ENCODE measurements at places on chromosomes 3 and 15.
A peak's percentile ranks its signal among the peaks of the same experiment; 100 is the strongest.

DNA sequence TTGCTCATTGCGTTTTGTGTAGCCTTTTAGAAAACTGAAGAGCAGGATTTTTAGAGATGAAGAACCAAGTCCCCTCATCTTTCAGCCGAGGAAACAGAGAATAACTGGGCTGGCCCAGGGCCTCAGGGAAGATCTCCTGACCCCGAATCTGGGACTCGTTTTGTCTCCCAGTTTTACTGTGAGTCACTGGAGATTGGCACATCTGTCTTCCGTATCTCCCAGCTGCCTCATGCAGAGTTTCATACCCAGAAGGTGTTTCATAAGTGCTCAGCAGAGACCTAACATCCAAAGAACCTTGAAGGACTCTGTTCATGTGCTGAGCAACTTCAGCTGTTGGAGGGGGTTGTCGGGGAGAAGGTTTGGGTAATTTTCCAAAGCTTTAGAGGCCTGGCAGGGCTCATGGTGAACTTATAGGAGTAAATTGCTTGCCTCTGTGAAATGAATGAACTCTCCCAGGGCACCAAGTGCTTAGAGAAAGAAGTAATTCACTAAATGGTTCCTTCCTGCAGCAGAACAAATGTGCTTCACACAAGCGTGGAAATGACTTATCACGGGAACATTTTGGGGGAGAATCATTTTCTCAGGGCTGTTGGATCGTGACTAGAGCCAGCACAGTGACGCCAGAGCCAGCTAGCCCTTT lies 121.4 kb downstream of the FAM43A start:
- no peak for DNase-seq

- DNase-seq = no peak
Observed at GRCh38 chr3:107954845-107955244, 136.0 kb downstream of the CD47 start.

DNA sequence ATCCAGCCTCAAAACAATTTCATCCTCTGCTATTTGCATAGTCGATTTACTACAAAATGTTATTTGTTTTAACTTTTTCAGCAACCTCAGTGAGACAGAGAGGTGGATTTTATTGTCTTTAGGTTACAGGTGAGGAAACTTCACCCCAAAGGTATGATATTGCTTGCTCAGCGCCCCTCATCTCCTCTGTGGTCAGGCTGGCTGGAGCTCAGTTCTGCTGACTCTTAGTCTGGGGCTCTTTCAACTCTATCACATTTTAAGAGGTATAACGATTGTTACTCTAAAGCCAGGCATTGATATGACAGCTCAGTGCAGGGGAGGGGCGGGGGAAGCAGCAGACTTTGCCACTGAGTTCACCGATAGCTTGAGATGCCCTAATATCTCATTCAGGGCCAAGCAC lies 103.0 kb upstream of the DPH6 start:
- no peak for DNase-seq

DNA sequence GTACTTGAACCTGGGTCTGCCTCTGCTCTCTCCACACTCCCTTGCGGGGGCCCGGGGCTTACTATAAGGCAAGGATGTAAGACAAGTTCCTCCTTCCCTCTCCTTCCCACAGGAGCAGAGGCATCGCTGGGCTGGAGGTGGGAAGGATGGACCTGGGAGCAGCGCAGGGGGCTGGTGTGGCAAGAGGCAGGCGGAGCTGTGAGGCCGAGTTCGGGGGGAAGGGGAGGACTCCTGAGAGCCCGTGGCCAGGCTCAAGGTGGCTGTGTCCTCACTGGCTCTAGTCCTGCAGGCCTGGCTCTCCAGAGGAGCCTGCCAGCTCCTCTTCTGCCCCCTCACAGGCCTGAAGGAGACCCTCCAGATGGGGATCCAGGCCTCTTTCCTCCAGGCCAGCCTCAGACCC lies 1.0 kb upstream of the NR2E3 start:
- no peak for DNase-seq

- DNase-seq = peak; percentile 81
Observed at GRCh38 chr3:178367817-178368617, 168.2 kb upstream of the KCNMB2 start.

DNA sequence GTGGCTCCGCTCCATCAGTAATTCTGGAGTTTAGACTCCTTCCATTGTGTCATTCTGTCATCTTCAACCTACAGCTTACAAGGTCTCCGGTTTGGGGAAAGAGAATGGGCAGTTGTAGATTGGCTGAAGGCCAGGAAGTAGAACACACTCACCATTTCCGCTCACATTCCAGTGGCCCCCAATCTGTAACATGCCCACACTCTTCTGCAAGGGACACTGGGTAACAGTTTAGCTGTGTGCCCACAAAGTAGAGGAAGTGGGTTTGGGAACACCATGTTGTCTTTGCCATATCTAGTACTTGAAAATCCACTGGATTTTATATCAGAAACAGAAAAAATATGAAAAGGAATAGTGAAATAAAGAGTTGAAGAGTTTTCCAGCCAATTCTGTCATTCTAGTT lies 153.5 kb downstream of the SV2B start:
- no peak for DNase-seq

- no peak for DNase-seq
Observed at GRCh38 chr3:49512781-49513355, 41.4 kb upstream of the BSN start.

- no peak for DNase-seq
Observed at GRCh38 chr3:115279939-115280338, 132.9 kb upstream of the ZBTB20 start.

GRCh38 chr15:72319985-72320671 lies at the start of gene CELF6:
Gene CELF6 (minus strand): TSS chr15:72320157. CDS start chr15:72319874, 283 bp downstream.
- peak; percentile 17 for DNase-seq

- DNase-seq = no peak
Observed at GRCh38 chr3:187798531-187799530, 53.6 kb upstream of the BCL6 start.

DNA sequence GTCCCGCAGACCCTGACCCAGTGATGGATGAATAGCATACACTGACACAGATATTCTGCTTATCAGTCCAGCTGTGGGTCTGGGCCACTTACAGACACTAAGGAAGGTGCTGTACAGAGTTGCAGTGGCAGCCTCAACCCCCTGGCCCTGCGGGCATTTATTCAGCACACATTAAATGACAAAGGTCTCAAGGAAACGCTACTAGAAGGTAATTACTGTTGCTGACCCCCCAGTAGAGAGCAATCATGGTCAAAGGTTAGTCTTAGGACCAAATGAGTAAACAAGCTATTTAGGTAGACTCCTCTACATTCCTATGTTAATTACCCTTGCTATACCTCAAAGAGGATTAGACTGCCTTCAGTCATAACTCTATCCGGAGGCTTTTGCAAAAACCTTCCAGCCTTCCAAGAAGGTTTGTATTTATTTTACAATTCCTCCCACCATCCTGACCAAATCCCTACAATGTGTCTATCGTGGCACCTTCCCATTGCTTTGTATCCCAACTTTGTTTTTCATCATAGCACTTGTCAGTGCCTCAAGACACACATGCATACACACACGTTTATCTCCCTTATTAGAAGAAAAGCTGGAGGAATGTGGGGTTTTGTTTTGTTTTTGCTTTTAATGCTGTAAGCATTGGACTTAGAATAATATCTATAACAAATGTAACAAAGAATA lies 227.9 kb downstream of the PYDC2 start:
- DNase-seq = no peak

GRCh38 chr15:78259232-78259631 lies 5.1 kb upstream of the DNAJA4 start:
- no peak for DNase-seq

DNA sequence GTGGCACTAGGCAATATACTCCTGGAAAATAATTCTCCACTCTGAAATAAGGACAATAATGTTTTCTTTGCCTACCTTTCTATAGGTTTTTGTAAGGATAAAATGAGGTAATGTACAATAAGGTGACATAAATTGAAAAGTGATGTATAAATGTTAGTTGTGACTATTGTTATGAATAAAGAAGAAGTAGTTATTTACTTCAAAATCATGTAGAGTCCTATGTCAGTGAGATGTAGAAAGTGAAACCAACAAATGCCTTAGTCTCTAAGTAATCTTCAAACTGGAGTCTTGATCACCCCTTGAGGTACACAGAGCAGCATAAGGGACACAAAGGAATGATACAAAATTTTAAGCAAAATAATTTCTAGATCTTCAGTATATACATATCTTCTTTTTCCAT lies 60.3 kb upstream of the TP63 start:
- no peak for DNase-seq

GRCh38 chr15:73677146-73677607 lies 7.0 kb upstream of the CD276 start:
- peak; percentile 31 for DNase-seq

DNA sequence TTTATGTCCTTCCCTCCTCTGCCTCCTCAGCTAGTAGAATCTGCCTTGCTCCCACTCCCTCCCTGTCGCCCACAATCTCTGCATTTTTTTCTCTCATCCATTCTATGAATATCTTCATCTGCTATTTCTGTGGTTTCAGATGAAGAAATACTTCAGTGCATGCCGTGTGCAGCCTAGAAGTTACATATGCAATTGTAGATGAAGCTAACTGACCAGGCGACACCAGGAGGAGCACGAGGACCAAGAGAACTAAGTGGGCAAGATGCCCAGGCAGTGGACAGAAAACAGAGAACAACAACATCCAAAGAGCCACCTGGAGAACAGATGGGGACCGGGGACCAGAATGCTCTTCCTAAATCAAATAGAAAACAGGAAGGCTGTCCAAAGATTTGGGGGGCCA lies 121.4 kb upstream of the ATP11B start:
- no peak for DNase-seq

DNA sequence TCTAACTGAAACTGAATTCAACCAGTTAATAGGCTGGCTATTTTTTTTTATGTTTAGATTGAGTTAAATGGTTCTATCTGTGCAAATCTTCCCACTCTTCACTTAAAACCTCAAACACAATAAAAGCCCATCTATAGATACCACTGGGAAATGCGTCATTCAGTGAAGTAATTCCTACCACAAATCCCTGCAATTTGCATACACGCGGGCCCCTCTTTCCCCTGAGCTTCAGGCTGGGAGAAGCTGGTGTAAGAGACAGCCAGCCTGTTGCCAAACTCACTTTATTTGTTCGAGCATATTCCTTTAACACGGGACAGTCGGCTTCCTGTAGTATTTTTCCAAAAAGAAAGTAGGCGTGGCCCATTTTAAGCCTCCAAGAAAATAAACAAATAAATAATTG lies 26.0 kb upstream of the MCTP2 start:
- no peak for DNase-seq

DNA sequence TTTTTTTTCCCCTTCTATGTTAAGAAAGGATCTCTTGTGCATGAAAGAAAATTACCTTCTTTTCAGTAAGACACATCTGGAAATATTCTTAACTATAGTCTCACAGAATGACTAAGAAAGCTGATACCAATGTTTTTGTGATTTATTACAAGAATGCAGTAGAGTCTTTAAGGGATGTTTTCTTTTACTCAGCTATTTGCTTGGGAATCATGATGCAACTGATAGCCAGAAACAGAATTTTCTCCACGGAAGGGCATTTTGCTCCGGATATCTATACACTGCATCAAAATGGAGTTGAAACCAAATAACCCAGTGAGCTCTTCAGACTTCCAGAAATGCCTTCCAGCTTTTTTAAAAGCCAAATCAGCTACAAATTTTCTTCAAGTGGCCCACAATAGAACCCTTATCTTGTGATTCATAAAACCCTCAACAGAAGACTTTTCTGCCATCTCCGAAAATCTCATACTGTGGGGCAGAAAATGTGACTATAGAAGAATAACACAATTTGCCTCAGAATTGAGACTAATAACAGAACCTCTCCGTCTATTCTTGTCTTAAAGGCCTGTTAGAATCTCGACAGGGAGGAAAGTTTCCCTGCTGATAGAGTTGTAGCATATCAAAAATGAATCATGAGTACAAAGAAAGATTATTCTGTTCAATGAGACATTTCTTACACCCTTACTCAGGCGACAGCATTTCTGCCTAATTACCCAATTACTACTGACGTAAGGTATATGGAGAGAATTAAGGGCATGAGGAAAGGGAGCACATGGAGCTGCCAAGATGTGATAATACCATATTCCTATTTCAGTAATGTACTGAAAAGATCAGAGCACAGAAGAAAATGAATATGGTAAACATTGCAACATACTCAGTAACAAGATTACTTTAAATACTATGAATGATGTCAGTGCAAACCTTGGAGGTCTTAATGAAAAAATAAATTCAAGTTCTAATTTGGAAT lies 900.1 kb downstream of the ROBO1 start:
- no peak for DNase-seq

DNA sequence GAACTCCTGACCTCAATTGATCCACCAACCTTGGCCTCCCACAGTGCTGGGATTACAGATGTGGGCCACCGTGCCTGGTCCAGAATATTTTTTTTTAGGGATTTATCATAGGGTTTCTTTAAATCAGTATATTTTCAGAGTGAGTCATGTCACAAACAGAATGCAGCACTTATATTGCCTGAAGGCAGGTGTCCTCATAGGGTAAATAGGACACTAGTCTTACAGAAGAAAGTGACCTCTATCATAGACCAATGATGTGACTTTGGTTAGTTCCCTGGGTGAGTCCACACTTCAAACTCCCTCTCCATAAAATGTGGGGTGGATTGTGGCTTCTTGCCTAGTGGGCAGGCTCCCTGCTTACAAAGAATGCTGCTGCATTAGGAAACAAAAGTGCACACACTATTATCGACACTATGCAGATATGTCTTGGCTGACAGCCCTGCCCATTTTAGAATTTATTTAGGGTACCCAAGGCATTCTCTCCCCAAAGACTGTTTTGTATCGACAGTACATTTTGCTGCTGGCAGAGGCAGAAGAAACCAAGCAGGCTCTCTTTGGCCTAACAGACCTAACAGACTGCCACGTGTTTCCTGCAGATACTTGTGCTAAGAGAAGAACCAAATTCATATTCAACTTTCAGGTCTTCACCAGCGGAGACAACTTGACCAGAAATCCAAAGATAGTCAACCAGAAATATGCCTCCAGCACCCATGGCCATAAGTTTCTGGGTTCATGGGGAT lies 125.0 kb downstream of the MOBP start:
- DNase-seq = no peak

DNA sequence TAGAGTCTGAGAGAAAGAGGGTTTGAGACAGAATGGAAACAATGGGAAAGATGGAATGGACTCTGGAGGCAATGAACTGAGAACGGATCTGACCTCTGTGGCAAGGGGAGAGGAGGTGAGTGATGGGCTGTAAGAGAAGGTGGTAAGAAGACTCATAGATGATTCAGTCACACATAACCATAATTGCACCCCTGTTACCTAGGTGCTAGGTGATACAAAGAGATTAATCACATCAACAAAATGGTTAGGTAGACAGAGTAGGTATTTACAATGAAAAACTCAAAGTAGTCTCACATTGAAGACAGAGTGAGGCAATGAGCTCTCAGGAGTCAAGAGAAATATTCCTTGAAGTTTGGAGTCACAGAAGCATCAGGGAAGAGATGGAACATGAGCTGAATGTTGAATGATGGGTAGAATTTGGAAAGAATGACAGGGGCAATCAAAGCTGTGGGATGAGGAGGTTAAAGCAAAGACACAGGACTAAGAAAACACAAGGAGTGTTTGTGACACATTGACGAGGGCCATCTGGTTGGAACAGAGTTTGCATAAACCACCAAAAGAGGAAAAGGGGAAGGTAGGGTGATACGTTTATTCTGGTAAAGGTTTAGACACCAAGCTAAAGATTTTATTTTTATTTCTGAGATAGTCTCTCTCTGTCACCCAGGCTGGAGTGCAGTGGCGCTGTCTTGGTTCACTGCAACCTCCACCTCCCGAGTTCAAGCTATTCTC lies 32.7 kb downstream of the MME start:
- no peak for DNase-seq

All from NCI-H1694 treated with DMSO at 0.1 percent for 48 hours (cell line).